ENCODE measurements at places on chromosomes 3 and 15.

- DNase-seq = no peak
These were observed 79.7 kb upstream of the PRR20G start for GRCh38 chr3:127367593-127367992.

DNA sequence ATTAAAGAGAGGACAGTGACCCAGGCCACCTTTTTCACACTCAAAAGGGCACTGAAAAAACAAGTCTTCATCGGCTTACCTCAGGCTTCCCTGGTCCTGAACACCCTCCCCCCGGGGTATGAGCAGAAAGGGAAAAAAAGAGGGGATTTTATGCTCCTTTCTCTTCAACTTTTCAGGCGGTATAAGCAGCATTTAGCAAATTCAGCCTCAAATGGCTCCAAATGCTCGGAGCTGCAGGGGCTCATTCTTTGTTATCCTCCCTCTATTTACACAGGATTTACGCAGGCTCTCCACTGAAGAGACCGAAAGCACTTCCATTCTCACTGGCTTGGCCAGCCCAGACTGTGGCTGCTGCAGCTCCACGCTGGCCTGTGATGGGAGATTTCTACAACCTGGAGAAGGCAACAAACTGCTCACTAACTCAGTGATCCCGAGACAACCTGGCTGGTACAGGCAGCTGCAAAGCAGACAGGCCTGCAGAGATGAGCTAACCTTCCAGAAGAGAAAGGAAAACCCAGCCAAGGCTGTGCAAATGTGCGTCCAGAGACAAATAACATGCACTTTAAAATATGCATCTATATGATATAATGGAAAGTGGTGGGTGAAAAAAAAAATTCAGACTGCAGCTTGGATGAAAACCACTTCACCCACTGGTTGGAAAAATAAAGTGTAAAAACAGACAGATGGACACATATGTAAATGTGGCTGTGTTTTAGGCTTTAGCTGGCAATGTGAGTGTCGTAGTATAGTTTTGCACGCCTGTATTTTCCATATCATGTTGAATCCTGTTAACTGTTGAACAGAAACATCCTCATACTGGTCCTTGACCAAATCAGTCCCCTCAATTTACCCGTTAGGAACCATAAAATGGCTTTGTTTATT lies 54.2 kb downstream of the MEIS2 start:
- no peak for DNase-seq

DNA sequence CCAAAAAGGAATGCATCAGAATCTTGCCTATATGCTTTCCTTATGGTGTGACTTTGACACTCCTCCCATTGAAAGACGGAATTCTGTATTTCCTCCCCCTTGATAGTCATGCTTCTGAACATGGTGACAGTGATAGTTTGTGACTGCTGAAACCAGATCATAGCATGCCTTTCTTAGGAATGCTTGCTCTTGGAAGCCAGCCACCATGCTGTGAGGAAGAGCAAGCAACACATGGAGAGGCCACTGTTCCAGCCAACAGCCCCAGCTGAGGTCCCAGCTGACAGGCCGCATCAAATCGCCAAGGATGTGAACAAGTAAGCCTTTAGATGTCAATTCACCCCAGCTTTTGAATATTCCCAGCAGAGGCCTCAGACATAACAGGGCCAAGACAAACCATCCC lies 100.1 kb downstream of the IGF2BP2 start:
- DNase-seq = no peak

DNA sequence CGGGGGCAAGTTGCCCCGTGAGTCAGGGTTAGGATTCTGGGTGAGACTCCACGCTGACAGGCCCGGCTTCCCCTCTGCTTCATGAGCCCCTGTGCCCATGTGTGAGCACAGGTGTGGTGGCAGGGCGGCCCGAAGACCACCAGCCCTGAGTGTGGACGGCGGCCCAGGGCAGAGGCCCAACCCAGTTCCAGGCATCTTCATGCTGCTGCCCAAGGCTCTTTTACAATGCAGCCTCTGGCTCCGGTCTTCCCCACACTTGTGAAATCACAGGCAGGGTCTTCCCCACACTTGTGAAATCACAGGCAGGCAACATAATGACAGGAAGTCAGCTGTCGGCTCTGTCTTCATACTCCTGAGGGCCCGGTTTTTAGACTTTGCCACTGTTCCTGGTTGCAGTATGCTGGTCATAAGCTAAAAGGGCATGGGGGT lies 78.8 kb downstream of the AAGAB start:
- DNase-seq = peak; percentile 73

- DNase-seq = no peak
These were observed 1154.8 kb downstream of the NSUN3 start for GRCh38 chr3:95217661-95218060.

DNA sequence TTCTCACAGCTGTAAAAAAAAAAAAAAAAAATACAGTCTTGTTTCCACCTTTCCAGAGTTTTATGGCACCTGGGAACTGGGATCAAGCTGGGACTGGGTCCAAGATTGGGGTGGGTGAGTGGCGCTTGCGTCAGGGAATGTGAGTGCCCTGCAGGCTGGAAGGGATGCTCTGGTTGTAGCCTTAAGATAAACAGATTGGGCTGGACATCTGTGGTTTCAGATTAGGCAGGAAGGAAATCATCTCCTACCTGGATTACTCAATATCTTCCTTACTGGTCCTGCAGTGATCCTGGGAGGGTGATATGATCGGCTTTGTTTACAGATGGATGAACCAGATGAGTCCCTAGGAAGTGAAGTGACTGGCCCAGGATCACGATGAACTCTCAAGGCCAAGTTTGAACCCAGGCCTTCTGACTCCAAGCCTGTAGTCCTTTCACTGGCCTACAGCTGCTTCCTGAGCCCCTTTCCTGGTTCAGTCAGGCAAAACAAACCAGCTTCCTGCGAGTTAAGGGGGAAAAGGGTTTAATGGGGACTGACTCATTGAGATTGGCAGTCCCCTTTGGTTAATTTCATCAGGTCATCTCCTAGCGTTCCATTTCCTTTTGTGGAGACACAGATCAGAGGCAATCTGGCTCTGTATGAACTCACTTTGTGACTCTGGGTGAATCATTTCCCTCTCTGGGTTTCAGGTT lies 179.8 kb downstream of the THSD4 start:
- peak; percentile 99 for DNase-seq

GRCh38 chr3:183306798-183307671 lies 54.0 kb downstream of the B3GNT5 start:
- peak; percentile 77 for DNase-seq

DNA sequence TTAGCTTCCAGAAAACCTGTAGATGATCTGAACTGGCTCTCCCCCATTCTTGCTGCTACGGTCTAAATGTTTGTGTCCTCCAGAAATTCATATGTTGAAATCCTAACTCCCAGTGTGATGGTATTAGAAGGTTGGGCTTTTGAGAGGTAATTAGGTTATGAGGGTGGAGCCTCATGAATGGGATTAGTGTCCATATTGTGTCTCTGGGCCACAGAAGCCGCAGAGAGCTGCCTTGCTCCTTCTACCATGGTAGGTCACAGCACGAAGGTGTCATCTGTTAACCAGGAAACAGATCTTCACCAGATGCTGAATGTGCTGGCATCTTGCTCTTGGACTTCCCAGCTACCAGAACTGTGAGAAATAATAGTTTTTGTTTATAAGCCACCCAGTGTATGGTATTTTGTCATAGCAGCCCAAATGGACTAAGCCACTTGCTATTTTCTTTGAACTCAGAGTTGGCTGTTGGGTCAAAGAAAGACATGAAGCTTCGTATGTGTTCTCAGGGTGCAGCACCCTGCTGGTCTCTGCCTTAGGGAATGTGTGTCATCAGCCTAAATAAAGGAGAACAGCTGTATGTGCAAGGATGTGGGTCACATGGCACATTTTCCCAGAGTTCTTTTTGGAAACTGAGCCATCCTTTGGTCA lies 317.5 kb upstream of the SLCO3A1 start:
- DNase-seq = peak; percentile 30

DNA sequence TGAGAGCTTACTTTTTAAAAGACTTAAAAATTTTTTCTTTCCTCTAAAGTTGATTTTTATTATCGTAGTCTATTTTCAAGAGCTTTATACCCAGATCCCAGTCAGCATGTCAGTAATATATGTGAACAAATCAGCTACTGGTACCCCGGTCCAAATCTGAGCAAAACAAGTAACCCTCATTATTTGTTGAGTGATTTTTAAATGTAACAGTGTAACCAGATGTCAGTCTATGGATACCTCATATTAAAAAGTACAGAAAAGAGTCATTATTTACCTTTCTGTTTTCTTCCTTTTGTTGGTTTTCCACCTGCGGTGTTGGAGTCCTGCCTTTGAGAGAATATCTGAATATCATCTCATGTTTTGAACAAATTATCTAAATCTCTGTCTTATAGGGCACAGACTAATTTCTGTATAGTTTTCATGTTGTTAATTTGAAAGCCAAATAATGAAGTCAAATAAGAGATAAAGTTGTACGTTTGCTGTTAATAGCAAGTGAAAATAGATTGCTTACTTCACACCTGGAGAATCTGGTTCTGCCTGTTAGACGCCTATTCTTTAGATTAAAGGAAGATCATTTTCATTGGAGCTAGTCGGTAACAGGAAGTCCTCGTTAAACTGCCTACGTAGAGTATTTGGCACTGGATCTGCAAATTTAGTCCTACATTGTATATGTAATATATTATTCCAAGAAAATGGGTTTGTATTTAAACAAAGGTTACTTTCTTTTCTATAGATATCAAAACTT lies at the start of gene STX19:
STX19 (minus strand) TSS at position 505 of the 745 bp plus-strand sequence. CDS start 13,328 bp downstream, outside the sequence.
- DNase-seq = peak; percentile 92

- no peak for DNase-seq
These were observed 218.9 kb upstream of the THRB start for GRCh38 chr3:24713516-24713915.

All from epithelial cell of esophagus (primary cell).